ENCODE measurements at places on chromosomes 3 and 15.

- no peak for DNase-seq
Measured at GRCh38 chr3:43326891-43327581, 40.7 kb downstream of the SNRK start.

GRCh38 chr3:177307826-177308225 is 110.5 kb upstream of the TBL1XR1 start:
- no peak for DNase-seq

DNA sequence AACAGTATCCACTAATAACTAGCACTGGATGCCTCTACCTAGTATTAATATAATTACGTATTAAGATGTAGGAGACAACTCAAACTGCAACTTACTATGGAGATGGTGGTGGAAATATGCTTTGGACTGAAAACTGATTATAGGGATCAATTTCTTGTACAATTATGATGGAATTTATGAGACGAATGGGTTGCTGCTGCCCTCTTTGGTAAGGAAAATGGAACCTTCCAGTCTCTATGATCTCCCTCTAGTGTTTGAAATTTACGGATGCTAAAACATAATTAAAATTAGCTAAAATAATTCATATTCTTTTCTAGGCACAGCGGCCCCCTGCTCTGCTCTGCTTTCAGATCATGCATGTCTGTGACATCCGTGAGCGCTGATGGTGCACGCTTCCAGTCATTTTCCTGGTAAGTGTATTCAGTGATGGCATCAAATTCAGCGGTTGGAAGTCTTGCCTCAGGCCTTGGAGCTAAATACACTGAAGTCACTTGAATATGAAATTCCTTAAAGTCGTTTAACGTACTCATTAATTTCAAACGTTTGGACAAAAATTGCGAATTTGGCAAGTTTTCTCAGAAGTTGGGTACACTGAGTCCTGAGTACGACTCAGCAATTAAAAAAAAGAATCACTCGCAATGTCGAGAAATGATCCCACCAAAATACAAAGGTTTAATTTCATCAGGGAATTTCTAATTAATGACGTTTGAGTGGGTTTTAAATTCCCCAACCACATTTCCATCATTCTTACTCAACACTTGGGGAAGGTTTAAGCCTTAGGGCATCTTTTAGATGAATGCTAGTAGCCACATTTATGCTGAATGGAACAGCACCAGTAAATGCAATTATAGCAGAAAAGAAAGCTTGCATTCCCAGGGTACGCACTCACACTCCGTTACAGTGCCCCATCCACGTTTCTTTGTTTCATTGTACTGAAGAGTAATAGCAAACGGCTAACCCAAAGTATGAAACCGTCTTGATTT is 132.6 kb downstream of the NR2F2 start:
- DNase-seq: no peak

DNA sequence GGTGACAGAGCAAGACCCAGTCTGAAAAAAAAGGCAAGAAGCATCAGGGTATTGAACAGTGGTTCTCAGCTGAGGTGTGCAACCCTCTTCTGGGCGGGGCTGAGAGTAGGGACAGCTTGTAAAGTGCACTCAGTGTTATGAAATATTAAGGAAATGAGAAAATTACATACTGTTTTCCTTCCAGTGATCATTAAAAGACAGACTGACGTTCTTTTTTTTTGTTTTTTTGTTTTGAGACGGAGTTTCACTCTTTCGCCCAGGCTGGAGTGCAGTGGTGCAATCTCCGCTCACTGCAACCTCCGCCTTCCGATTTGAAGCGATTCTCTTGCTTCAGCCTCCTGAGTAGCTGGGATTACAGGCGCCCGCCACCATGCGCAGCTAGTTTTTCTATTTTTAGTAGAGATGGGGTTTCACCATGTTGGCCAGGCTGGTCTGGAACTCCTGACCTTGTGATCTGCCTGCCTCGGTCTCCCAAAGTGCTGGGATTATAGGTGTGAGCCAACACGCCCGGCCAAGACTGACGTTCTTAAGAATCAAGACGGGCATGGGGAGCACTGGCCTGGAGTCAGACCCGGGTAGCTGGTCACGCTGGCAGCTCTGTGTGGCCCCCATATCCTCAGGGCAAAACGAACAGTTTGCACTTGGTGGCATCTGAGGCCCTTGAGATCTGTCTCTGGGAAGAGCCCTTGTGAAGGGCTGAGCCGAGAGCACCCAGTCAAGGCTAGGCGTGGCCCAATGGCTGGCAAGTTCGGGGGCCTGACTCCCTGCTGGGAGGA is 11.4 kb downstream of the MAN2A2 start:
- DNase-seq: no peak

DNA sequence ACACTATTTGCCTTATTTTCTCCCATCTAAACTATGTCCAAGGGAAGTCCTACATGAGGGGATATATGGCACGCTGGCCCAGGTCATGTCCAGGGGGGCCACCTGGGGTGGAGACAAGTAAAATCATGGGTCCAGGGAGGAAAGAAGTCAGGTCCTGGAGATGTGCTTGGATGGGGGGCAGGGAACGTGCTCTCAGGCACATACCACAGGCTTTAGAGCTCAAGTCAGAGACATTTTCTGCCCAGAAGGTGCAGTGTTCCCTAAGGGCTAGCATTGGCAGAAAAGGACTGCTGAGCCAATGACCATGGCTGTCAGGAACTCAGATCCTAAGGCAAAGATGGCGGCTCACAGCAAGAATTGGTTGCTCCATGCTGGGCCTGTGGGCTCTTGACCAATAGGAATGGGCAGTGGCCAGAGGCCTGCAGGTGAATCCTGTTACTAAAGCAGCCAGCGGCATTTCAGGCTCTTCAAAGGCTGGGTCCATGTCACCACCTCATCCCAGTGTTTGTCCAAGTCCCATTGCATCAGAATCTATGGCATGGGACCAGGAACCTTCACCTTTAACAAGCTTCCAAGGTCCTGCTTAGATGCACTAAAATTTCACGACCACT is 175.0 kb downstream of the RPLP1 start:
- DNase-seq: no peak

GRCh38 chr3:170642882-170643601 is 57.2 kb upstream of the SLC7A14 start:
- DNase-seq: no peak

GRCh38 chr15:68349151-68349550 is 71.6 kb downstream of the FEM1B start:
- DNase-seq: no peak

DNA sequence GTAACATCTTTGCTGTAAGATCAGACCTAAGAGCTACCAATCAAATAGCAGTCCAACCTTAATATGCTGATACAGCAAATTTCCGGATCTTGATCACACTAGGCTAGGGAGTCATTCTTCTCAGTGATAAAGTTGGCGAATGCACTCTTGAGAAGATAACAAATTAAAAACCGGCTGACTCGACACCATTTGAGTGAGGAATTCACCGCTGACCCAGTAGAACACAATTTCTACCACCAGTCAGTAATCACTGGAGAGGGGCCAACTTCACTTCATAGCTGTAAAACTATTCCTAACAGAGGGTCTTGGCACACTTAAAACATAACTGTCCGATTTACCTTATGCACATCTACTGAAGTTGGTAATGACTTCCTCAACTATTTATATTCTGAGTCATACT is 47.2 kb downstream of the MEIS2 start:
- no peak for DNase-seq

GRCh38 chr15:68814596-68814995 is 6.1 kb downstream of the ANP32A start:
- DNase-seq: no peak

GRCh38 chr3:183629546-183630301 is 5.7 kb upstream of the KLHL24 start:
- no peak for DNase-seq

- no peak for DNase-seq
Measured at GRCh38 chr3:112200317-112200666, 67.2 kb upstream of the GCSAM start.

DNA sequence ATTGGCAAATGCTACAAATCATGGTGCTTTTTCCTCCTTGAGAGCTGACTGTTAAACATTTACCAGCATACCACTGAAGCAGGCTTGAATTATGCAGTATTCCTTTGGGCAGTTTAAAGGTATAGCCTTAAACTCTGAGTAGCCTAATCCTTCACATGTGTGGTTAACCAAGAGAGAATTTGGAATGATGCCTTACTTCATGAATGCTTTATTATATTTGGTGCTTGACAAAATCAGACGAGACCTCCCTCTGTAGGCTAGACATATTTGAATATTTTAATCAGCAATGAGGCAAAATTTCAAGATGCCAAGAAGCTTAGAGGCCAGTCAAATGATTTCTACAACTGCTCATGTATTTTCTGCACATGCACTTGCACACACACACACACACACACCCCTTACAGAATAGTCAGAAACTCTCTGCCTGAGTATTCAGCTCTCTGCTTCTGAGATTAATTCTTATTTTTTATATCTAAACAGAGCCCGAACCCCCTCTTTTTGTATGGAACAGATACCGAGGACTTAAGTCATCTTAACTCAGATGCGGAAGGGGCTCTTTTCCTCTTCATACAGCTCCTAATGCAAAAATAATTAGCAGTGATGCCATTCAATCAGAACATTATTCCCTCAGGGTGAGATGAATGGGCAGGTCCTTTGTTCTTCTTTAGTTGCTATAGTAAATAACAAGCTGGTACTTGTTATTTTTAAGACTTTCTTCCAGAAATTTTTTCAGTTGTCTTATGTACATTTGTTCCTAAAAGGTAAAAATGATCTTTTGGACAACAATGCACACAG is 195.5 kb upstream of the TMC3 start:
- DNase-seq: no peak

DNA sequence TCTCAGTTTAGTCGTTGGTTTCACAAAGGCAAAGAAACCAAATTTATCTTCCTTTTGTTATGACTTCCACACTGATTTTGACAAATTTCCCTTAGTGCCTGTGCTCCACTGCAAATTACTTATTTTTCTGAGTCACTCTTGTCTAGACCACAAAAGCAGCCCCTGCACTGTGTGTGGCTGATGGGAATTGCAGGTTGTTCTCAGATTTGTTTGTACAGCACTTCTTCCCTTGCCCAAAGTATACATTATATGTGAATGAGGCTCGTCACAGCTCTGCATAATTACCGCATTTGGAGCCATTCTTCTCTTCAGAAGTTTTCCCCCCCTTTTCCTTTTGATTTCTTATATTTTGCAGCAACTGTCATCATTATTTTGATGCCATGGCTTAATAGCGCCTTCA is 354.2 kb upstream of the IL12A start:
- no peak for DNase-seq

GRCh38 chr15:48385031-48385830 is 54.0 kb downstream of the DUT start:
- no peak for DNase-seq

DNA sequence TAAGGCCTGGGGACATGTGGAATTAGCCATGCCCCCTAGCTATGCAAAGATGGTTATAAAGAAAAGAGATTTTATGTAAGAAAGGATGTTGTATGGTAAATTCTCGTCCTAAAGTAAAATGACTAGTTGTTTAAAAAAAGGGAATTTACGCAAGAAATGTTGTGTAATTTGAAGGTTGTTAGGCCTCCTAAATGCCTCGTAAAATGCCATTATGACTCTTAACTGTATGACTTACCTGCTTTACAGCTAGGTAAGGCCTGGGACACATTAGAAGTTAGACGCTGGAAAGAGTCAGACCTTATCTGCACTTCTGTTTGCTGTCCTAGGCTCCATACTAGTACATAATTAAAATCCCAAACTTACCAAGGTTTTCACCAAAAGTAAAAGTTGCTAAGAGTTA is 17.5 kb upstream of the HHATL start:
- DNase-seq: no peak

DNA sequence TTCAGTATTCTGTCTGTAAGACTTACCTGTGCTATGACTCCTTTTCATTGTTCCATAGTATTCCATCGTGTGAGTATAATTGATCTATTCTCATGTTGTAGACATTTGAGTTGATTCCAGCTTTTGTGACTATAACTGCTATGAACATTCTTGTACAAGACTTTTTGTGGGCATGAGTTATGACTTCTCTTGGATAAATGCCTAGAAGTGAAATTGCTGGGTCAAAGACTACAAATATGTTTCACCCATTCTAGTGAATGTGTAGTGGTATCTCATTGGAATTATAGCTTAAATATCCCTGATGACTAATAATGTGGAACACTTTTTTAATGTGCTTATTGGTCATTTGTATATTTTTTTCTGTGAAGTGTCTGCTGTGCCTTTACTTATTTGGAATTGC is 27.6 kb upstream of the NPHP3 start:
- DNase-seq: no peak

GRCh38 chr3:52860424-52860768 is 25.6 kb upstream of the MUSTN1 start:
- no peak for DNase-seq

DNA sequence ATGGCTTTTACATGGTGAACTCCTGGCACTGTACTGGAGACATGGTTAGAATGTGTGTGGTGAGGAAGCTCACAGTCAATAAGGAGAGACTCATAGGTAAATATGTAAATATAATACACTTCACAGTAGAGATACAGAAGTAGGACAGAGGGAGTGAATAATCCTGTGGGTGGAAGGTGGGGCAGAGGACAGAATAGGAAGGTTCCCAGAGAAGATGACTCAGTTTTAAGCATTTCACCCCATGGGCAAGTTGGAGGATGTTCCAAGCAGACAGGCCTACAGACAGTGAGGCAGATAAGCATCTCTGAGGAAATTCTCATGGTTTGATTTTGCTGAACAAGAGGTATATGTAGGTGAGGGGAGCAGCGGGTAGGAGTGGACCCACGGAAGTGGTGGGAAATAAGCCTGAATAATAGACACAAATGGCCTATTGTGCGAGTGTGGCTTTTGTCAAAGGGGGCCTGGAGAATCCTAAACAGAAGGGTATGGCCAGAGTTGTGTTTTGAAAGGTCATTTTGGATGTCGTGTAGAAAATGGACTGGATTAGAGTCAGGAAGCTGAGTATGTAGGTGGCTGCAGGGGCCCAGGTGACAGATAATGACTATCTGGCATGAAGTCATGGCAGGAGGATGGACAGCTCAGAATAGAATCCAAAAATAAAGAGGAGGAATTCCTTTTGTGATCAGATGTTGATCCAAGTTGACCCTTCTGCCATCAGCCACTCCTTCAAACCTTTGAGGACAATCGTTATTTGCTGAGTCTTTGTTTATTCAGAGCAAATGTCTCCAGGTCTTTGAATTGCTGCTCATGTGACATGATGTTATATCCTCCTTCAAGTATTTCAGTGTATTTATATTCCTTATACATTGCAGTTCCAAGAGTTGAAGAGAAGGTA is 97.3 kb upstream of the THRB start:
- no peak for DNase-seq

- DNase-seq: no peak
Measured at GRCh38 chr15:66129586-66129985, 124.0 kb downstream of the MEGF11 start.

GRCh38 chr3:14921811-14922705 is 25.3 kb upstream of the NR2C2 start:
- no peak for DNase-seq

- no peak for DNase-seq
Measured at GRCh38 chr15:65816441-65816840, 24.3 kb upstream of the DENND4A start.

- DNase-seq: no peak
Measured at GRCh38 chr3:21508246-21508645, 242.8 kb downstream of the ZNF385D start.

- no peak for DNase-seq
Measured at GRCh38 chr3:20324664-20325478, 138.9 kb upstream of the SGO1 start.

GRCh38 chr15:77187751-77188464 is 117.0 kb upstream of the TSPAN3 start:
- DNase-seq: no peak

GRCh38 chr3:170908235-170909116 is at the start of gene EIF5A2:
TSS of gene EIF5A2 (minus strand) at chr3:170908637. CDS start at chr3:170907806, 831 bp downstream.
- peak; percentile 84 for DNase-seq

- no peak for DNase-seq
Measured at GRCh38 chr3:81468391-81468790, 293.1 kb downstream of the GBE1 start.

- DNase-seq: no peak
Measured at GRCh38 chr15:68339481-68339880, 61.9 kb downstream of the FEM1B start.
